ENCODE measurements at places on chromosomes 7 and 10. TPM values are rescaled to one million over a fixed set of nuclear protein-coding genes. Genes with fewer than 3 reads are reported as not detected.

TAS2R41 gene
- not detected for total RNA-seq

GPR22 gene
- total RNA-seq, result not detected

SLC26A3 gene
- not detected for total RNA-seq

WNT16 gene
- not detected for total RNA-seq

MORN4 gene
- 33.7 TPM for total RNA-seq
